ENCODE measurements at places on chromosomes 11 and 22.

- no peak for DNase-seq
Observed at GRCh38 chr11:114232400-114233059, 63.7 kb upstream of the NNMT start.

- no peak for DNase-seq
Observed at GRCh38 chr22:21791635-21792625, 56.3 kb upstream of the YPEL1 start.

- no peak for DNase-seq
Observed at GRCh38 chr11:58647866-58648265, 25.4 kb downstream of the CNTF start.

DNA sequence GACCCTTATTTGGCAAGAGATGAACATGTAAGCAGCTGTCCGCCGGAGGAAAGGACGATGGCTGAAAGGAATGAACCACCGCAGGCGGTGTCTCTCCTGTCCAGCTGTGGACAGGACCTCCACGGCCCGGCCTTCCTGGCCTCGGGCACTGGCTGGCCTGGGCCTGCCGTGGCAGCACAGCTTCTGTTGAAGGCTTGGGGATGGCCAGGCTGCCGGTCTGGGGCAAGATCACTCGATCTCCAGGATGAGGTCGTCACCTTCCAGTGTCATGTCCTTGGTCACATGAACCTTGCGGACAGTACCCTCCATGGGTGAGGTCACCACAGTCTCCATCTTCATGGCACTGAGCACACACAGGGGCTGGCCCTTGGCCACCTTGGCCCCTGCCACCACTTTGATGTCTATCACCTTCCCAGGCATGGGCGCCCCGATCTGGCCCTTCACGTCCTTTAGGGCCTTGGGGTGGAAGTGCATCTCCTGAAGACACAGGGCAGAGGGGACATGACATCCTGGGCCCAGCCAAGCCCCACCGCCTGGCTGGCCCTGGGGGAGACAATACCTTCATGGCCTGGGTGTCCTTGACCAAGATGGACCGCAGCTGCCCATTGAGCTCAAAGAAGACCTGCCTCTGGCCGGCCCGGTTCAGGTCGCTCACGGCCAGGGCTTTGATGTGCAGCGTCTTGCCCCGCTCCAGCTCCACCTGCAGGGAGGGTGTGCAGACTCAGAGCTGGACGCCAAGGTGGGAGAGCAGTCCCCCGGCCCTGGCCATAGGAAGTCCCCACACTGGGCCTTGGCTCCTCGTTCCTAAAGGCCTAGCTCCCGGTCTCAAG, 5.6 kb downstream of the RCE1 start:
- no peak for DNase-seq

- no peak for DNase-seq
Observed at GRCh38 chr22:20843501-20843900, 15.1 kb downstream of the PI4KA start.

- peak; percentile 95 for DNase-seq
Observed at GRCh38 chr11:11463405-11463804, 110.4 kb upstream of the CSNK2A3 start.

DNA sequence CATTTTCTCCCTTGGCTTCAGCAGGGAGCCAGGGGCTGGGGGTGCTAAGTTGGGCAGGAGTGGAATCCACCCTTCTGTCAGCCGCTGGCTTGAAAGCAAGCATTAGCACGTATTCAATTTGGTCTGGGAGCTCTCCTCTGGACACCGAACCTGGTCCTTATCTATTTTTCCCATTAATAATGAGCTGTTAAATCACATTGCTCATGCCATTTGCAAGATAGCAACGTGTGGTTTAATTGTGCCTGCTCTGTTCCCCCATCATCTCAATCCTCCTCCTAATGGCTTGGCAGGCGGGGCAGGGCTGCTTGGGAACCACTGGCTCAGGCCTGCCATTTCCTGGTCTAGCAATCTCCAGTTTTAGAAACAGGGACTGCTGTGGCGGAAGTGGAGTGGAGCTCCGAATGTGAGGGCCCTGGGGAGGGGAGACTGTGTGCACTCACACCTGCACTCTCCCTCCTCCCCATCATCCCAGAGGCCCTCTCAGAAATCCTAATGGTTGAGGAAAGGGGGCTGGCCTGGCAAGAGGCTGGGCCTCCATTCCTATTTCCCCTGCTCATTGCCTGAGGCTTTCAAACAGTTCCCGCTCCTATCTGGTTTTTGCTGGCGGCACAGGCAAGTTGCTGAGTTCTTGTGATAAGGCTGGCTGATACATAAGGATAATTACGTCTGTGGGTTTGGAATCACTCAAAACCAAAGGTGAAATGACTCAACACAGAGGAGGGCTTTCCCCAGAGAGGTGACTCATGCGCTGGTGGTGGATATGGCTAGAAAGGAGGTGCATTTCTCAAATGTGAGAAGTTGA, 201.2 kb upstream of the E2F8 start:
- DNase-seq, result no peak

DNA sequence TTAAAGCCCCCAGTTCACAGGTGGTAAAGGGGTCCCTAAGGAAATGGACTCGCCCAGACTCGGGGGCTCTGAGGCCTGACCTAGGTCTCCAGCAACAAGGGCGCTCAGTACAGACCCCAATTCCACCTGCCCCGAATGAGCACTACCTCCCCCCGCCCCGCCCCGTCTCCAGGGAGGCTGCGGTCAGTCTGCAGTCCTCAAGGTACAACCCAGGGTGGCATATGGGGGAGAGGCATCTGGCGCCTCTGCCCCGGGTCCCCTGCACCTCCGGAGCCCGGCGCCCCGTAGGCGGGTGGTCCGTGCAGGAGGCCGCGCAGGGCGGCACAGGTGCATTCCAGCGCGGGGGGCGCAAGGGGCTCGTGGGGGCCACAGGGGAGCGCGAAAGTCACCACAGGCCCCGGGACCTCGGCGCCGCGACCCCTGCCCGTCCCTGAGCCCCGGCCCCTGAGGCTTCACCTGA, 361 bp downstream of the CTSD start:
- DNase-seq, result no peak

- DNase-seq, result no peak
Observed at GRCh38 chr22:48378673-48379072, 1449.0 kb downstream of the BRD1 start.

- no peak for DNase-seq
Observed at GRCh38 chr11:76184551-76184993, 21.7 kb downstream of the WNT11 start.

DNA sequence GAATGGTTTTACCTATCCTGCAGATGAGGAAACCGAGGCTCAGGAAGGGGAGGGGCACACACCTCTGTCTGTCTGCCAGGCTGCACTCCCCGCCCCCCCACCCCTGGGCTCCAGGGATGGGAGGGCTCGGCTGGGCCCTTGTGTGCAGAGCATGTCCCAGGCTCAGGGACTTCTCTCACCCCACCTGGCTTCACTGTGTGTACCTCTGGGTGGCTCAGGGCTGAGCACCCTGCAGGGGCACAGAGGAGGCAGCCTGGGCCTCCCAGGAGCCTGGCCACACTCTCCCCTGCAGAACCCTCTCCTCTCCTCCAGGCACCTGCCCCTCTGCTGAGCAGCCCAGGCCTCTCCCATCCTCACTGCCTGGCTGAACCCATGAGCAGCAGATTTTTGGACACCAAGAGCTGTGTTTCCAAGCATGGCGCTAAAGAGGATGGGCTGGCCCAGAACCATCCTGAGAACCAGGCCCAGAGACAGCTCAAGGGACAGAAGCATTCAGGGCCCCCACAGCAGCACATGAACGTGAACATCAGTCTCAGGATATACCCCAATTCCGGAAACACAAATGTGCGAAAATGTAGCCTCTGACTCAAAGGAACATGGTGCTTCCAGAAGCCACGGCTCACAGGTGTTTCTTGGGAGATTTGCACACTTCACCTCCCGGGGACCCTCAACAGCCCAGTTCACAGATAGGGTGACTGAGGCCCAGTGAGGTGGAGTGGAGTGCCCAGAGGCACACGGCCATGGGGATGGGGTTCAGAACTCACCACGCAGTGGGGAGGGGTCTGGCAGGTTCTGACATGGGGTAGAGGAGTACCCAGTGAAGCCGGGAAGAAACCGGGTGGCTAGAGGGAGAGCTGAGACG, 10.5 kb downstream of the EMID1 start:
- DNase-seq, result no peak

DNA sequence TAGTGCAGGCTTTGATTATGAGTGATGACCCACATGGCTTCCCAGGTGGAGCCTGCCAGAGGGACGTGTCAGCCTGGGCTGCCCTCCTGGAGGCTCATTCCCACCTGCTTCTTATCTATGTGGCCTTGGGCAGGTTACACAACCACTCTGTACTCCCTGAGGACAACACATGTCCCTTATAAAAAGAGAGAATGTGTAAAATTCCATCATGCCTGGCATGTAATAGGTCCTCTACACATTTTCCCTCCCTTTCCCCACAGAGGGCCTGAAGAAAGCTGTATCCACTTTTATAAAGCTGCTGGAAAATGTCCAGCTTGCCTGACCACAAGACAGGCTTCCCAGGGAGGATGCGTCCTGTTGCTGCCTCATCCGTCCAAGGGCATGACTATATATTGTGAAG, 55.0 kb upstream of the VSTM5 start:
- DNase-seq, result no peak

GRCh38 chr11:96713301-96713700, 323.5 kb downstream of the JRKL start:
- no peak for DNase-seq

DNA sequence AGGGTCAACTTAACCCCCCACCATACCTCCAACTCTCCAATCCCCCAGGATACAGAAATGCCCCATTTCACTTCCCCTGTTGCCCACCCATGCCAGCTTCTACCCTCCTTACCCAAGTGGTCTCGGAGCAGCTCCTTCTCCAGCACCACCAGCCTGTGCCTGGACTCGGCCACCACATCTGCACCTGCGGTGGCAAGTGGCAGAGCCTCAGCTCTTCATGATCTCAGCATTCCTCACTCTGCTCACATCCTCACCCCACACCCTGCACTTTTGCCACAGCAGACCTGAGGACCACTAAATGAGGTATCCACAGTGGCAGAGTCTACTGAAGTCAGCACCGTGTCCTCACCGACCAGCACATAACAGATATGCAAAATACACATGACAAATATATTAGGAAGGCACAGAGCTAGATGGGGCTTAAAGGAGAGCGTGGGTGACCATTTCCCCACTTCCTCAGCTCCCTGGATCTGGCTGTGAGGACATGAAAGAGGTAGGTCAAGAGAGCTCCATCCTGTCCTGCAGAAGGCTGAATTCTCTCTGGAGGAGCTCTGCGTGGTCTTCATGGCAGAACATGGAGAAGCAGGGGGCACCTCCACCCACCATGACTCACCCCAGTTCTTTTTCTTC, 9.7 kb downstream of the NHERF4 start:
- DNase-seq, result no peak

- no peak for DNase-seq
Observed at GRCh38 chr11:20031155-20032001, 128.9 kb downstream of the DBX1 start.

DNA sequence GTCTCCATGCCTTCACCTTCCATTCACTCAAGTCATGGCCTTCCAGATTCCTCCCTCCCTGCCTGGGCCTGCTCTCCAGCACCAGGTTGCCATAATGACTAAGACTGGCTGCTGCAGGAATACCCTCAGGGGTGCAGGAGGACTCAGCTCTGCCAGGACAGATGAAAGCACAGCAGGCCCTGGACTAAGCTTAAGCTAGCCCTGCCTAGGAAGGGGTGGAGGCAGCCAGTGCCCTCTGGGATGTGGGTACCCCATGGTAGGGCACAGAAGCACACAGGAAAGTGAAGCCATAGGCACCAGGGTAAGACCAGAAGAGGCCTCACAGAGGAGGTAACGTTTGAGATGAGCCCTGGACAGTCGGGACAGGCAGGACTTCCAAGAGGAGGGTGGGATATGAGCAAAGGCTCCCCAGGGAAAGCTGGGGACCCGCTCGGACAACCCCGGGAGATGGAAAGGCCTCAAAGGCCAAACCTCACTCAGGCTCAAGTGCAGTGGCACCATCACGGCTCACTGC, 3.0 kb upstream of the RIN1 start:
- no peak for DNase-seq

DNA sequence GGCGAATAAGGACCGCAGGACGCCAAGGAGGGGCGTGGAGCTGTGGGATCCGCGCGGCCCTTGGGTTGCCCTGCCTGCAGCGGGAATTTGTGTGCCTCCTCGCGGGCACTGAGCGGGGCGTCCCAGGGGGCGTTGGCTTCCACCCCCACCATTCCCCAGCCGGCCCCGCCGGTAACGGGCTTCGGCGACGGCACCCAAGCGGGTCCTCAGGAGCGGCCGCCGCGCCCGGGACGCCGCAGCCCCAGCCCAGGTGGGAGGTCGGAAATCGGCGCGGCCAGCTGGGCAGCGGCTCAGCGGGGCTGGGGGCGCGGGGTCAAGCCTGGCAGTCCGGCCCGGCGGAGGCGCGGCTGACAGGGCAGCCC, 320 bp downstream of the CLTCL1 start:
- DNase-seq, result no peak

GRCh38 chr11:44574610-44575287, 9.3 kb downstream of the CD82 start:
- no peak for DNase-seq

- DNase-seq, result no peak
Observed at GRCh38 chr22:47309476-47309875, 547.0 kb downstream of the TBC1D22A start.

DNA sequence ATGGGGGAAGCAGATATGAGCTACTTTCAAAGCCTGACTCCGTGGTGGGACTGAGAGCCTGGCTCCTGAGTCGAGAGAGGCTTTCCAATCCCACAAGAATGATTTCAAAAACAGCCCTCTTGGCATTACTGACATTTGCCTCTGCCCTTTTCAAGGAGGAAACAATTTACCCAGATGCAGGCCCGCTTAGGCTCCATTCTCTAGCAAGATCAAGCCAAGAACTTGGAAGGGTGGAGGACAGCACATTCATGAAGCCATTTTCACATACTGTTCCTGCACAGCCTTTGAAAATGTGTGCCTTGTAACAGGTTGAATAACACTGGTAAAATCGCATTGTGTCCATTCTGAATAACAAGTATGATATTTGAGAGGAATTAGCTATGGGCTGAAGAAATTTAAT, 58.2 kb upstream of the EED start:
- DNase-seq, result no peak

DNA sequence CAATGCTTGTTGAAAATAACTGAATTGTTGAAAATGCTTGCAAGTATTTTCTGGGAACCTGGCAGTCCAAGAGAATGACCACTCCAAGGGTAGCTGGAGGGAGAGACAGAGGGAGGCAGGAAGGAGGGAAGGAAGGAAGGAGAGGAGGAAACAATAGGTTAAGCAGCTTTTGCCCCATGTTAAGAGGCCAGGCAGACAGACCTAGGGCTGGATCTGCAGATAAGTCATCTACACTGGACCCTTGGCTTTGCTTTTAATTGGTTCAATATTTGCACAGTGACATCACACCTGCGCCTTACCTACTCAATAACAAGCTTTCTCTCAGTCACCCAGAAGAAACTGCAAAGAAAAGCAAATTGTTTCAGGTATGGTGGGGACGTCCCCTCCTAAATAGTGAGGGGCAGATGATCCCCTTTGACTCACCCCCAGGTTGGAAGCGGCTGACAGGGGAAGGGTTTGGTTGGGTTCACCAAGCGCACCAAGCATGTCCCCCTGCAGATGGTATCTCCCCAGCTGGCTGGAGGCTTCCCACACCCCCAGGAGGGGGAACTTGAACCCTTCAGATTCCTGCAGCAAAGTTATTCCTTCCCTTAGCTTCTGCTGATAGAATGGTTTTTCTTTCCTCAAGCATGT, 24.3 kb downstream of the MYH9 start:
- no peak for DNase-seq

GRCh38 chr22:44737406-44738346, 14.7 kb upstream of the ARHGAP8 start:
- no peak for DNase-seq

- peak; percentile 72 for DNase-seq
Observed at GRCh38 chr11:115502636-115503082, 1.6 kb downstream of the CADM1 start.

- no peak for DNase-seq
Observed at GRCh38 chr11:6834021-6834420, 11.5 kb upstream of the OR10A5 start.

- DNase-seq, result no peak
Observed at GRCh38 chr11:40203606-40204005, 1255.8 kb downstream of the LRRC4C start.
